Inflammatory macrophage treated with lipopolysaccharide for 4 hours (primary cell): ENCODE measurements at places on chromosomes 11 and 22.
A peak's percentile ranks its signal among the peaks of the same experiment; 100 is the strongest.

DNA sequence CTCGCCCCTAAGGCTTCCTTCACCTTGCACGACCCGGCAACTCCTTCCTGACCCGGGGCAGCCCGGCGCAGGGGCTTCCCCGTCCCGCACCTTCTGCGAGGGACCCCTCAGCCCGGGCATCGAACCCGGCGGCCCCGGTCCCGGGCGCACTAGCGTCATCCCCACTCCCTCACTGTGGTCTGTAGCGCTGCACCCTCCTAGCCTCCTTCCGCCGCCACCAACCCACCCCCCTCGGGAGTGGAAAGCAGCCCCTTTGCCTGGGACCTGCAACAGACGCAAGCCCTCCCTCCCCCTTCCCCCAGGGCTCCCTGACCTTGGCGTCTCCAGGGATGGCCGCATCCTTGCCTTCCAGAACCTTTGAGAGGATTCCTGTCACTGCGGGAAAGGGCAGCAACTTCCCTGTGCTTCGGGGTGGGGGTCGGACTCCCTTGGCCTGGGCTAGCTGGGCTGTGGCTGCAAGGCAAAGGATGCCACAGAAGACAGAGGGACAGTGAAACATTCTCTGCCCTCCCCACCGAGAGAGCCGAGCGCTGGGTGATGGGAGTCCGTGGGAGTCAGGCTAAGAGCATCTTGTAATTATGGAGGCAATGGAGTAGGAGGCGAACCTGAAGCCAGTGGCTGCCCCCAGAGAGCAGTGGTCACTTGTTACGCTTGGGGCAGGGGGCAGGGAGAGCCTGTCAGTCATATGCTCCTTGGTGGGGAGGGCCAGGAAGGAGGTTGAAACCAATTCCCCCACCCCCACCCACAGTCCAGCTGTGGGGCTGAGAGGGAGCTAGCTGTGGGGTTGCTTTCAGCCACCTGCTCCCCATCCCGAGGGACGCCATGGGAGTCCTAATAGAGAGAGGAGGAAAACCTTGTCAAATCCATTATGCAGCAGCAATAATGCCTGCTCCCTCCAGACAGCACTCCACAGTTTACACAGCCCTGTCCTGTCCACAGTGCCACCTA lies 920 bp downstream of the TMEM132A start:
- no peak for DNase-seq

DNA sequence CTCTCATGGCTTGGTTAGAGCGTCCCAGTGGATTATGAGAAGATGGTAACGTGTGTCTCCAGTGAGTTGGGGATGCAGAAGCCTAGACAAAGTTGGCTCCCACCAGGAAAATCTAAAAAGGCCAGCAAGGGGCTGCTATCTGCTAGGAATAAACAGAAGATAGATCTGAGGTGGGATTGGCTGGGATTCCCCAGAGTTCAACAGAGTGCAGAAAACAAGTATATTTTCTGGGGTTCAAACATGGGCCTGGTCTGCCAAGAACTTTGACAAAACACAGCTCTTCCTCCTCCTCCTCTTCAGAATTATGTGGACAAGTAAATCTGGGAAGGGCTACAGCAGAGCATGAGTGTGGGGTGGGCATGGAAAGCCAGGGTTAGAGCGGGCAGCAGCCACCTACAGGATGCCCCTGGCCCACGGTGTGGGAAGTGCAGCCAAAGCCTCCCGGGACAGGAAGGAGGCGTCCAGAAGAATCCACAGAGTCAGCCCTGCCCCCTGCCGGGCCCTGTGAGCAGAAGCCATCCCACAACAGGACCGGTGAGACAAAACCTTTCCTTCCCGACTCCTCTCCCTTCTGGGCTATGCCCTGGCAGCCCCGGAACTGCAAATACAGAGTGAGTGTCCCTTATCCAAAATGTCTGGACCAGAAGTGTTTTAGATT lies 67.1 kb downstream of the CD82 start:
- peak; percentile 39 for DNase-seq

GRCh38 chr11:65917077-65917433 lies 1.8 kb downstream of the C11orf68 start:
- no peak for DNase-seq

GRCh38 chr22:43331698-43332097 lies 11.5 kb downstream of the SCUBE1 start:
- no peak for DNase-seq

DNA sequence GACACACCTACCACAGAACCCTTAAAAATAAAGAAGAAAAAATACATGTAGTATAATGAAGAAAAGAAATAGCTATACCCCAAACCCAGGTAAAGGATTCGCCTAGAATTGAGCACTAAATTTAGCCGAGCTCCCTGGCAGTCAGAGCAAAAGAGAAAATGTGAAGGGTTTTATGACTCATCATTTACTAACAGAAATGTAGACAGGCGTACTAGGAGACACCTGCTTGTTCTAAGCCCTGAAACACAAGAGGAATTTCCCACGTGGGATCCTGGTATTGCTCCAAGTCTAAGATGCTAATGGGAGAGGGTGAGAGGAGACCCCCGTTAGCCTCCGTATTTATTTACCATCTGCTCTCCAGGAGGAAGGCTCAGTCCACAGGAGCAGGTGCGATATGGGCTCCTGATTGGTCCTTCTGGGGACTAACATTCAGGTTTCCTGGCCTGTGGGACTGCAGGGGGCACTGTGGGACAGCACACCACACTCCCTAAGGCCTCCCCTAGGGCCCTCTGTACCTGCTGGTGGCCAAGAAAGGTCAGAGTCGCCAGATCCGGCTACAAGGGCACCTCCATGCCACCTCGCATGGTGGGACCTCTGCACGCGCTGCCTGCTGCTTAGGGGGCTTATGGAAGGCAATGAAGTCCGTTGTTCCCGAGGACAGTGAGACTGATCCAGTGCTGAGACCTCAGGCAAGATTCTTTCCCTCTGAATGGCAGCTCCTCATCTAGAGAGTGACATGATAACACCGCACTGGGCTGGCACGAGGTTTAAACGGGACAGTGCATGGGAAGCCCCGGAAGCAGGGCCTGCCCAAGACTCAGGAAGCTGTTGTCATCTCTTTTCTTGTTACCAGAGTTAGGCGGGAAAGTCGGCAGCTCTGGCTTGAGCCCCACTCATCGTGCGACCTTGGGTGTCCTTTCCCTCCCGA lies 25.8 kb downstream of the KCNC1 start:
- DNase-seq, result no peak

DNA sequence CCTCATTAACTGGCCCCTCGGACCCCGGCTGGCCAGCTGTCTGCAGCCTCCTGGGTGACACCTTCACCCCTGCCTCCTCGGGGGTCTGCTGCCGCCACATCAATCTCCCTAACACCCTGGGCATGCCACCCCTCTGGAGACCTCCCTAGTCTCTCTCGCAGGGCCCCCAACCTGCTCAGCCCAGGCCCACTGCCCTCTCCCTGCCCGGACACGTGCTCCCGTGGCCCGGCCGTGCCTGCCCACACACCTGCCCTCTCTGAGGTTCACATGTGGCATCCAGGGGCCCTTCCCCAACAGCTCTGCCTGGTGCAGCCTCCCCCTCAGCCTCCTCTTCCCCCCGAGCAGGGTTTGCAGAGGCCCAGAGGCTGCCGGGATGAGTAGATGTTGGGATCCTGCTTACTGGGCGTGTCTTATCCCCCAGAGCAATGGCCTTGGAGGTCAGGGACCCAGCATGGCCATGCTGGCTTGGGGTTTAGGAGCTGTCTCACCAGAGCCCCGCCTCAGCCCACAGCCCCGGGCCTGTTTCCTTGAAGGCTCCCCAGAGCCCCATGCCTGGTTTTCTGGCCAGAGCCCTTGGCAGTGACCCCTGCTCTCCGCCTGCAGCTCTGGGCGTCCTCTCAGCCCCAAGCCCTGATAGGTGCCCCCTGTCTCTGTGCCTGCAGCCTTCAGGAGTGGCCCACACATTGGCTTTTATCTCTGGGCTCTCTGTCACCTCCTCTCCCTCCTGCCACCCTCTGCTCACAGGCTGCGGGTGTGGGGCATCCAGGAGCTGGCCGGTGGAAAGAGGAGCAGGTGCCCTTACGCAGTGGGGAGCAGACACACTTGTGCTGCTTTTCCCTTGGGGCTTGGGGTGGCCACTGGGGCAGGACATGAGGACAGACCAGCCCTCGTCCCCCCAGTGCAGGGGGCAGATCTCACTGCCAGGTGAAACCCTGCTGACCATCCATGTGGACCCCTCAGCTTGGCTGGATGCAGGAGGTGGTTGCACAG lies 25.7 kb upstream of the SEPTIN5 start:
- no peak for DNase-seq
